ENCODE measurements at places on chromosomes 4 and X.

- DNase-seq = no peak
Measured at GRCh38 chrX:2828959-2829411, 255 bp downstream of the GYG2 start.

DNA sequence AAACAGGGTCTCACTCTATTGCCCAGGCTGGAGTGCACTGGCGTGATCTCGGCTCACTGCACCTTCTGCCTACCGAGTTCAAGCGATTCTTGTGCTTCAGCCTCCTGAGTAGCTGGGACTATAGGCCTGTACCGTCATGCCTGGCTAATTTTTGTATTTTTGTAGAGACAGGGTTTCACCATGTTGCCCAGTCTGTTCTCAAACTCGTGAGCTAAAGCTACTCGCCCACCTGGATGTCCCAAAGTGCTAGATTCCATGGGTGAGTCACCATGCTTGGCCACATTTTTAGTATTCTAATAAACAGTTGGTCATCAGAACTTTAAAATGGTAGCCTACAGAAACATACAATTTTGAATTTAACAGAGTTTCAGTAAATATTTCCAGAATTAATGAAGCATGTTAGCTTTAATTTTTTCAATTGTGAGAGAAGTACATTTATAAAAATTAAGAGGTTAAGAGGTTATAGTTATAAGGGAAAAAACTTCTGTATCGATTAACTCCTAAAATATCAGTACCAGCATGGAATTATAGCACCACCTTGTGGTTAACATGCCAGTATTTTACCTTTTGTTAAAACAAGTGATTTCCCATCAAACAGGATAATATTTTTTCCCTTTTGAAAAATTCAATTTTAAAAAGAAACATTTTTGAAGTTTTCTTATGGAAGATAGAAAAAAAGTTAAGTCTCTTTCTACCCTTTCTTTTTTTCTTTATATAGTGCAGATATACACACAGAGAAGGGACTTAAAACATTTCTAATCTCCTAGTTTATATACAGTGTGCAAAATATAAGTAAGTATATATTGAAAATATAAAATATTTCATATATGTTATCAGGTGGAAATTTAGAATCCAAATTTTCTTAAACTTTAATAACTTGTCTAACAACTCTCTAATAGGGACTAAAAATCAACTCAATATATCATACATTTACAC lies 35.4 kb downstream of the CEP44 start:
- DNase-seq = no peak

GRCh38 chrX:56069299-56069931 lies 162.7 kb upstream of the KLF8 start:
- DNase-seq = no peak

DNA sequence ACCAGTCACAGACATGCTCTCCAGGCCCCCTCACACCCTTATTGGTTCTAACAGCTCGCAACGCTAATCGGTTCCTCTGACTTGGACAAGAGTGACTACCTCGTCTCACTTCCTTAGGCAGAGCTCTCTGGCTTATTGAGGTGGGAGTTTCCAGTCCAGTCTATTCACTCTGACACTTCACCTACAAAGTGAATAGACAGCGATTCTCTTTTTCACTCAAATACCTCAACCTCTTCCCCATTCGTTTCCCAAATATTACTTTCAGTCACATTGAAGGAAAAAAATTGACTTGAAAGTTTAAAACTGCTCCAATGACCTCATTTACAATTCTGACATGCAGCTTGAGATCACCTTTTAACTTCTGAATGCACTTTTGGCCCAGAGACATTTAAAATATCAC lies 17.7 kb downstream of the HELT start:
- DNase-seq = no peak

DNA sequence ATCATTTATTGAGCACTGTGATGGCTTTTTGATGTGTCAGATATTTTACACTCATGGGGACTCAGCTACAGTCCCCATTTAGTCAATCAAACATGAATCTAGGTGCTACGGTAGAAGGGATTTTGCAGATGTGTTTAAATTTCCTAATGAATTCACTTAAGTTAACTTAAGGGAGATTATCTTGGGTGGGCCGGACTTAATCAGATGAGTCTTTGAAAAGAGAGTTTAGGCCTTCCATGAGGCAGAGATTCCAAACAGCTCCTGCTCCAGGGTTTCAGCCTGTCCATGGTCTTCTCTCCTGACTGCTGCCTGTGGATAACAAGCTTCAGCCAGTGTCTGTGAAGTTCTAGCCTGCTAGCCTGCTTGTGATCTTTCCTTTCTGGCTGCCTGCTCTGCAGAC lies 202.4 kb downstream of the IDS start:
- no peak for DNase-seq

DNA sequence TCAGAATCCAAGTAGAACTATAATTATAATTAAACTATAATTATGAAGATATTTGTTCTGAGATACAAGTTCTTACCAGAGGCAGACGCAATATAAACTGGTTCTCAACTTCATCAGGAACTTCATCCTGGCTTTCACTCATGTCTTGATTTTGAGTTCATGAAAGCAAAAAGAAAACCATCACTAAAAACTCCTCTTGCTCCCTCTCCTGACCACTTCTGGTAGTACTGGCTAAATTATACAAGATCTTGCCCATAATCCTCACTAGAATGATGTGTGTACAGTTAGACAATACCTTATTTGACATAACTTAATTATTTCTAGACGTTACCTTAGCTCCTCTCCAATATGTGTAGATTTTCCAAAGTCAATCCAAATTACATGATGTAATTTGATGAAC lies 3.7 kb downstream of the TAF7L start:
- no peak for DNase-seq

- no peak for DNase-seq
Measured at GRCh38 chr4:18166925-18167324, 145.4 kb upstream of the LCORL start.

DNA sequence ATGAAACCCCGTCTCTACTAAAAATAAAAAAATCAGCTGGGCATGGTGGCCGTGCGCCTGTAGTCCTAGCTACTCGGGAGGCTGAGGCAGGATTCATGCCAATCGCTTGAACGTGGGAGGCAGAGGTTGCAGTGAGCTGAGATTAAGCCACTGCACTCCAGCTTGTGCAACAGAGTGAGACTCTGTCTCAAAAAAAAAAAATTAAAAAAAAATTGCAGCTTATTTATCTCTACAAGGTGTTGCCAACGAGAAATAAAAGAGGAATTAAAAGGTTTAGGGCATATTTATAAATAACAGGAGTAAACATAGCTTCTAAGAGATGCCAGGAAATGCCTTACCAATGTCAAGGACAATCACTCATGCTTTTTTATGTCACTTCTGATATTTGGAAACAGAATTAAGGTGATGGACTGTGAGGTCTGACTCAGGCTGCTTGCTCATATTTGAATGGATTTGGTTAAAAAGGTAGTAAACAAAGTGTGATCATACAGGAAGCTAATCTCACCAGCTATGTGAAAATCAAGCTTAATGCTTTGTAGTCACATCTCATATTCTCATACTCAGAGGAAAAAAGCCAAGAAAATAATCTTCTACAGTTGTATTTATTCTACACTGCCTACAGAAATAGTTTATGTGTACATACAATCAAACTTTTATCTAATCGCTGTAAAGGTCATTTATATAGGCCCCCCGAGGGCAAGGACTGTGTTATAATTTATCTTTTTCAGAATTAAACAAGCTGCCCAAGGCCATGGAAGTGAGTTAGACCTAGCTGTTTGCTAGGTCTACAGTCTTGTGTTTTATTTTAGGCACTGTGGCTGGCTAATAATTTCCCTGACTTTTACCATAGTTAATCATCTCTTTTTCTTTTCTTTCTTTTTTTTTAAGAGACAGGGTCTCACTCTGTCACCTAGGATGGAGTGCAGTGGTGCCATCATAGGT lies 61.1 kb upstream of the RBMX start:
- DNase-seq = no peak

Data from naive thymus-derived CD8-positive, alpha-beta T cell (primary cell).